ENCODE measurements at places on chromosomes 2 and 18.

GRCh38 chr2:150449856-150450255 lies 37.6 kb downstream of the RND3 start:
- DNase-seq: no peak

GRCh38 chr2:161102770-161103450 lies 57.3 kb upstream of the TANK start:
- no peak for DNase-seq

GRCh38 chr2:54545702-54546450 lies 89.7 kb downstream of the SPTBN1 start:
- DNase-seq: no peak

- no peak for DNase-seq
Observed at GRCh38 chr18:36366994-36367839, 69.7 kb downstream of the FHOD3 start.

- DNase-seq: no peak
Observed at GRCh38 chr2:178514664-178515063, 34.4 kb downstream of the PLEKHA3 start.

- DNase-seq: no peak
Observed at GRCh38 chr2:118291251-118291880, 203.1 kb downstream of the INSIG2 start.

DNA sequence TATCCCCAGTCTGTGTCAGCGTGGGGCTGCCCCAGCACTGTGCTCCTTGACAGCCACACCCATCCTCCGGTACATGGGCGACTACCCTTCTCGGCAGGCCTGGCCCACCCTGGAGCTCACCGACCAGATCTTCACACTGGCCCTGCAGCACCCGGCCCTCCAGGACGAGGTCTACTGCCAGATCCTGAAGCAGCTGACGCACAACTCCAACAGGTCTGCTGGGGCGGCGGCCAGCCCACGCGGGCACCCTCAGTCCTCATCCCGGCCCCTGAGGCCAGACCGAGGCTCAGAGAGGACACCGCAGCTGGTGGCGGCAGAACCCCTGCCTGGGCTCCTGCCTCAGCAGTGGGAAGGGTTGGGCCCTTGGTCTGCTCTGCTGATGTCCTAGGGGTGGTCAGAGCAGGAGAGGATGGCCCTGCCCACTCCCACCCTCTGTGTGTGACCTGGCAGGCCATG lies 14.4 kb upstream of the GPR17 start:
- no peak for DNase-seq

GRCh38 chr2:29042561-29043075 lies 31.7 kb downstream of the PCARE start:
- no peak for DNase-seq

- no peak for DNase-seq
Observed at GRCh38 chr18:38933322-38933721, 1367.7 kb upstream of the CELF4 start.
